Stimulated activated CD4-positive, alpha-beta T cell treated with anti-CD3 and anti-CD28 coated beads, Interleukin-4, amount 100 ng/mL, for 1 hour (primary cell): ENCODE measurements at places on chromosomes 5 and 9.

GRCh38 chr9:89606624-89607311 is 2.0 kb downstream of the GADD45G start:
- peak; percentile 41 for DNase-seq

GRCh38 chr5:117982691-117983090 is 1005.7 kb downstream of the DTWD2 start:
- no peak for DNase-seq

DNA sequence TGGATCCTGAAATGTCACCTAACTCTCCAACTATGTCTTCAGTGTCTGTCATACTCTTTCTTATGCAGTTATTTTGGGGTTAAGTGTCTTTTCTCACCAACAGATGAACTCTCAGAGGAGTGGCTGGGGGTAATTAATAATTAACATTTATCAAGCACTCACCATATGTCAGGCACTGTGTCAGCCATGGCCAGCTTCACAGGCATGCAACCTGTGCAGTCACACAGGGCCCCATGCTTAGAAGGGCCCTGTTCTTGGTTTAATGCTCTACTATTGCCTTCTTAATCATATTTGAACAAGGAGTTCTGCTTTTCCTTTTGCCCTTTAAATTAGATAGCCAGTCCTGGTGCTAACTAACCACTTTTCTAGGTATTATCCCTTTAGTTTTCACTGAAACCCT is 3.4 kb upstream of the GRPEL2 start:
- no peak for DNase-seq

DNA sequence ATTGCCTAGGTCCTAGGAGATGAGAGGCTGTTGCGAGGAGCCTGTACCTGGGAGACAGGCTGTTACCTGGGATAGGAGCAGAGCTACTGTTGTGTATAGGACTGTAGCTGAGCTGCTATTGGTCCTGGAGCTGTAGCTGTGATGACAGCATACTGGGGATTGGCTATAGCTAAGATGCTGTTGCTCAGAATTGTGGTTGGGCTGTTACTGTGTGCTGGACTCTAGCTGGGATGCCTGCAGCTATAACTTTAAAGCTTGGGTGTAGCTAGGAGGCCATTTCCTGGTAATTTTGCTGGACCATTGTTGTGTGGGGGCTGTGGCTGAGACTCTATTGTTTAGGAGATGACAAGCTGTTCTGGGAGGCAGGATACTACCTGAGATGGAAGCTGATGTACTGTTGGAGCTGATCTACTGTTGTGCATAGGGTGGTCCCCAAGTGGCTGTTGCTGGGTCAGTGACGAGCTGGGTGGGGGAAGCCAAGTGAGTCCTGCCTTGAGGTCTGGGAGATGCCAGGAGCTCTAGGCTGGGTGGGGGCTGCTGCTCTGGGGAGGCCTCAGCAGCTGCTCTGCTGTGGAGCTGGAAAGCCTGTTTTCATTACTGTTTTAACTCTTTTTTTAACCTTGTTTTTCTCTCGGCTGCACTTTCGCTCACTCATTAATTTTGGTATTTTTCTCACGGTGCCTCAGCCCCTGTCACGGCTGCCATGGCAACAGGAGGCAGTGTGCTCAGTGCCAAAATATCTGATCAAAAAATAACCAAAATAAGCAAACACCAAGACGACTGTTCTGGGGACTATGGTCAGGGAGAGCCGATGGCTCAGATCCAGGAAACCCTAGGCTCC is 3.0 kb upstream of the PCDH1 start:
- DNase-seq, result no peak

GRCh38 chr9:90249094-90249493 is 393.5 kb downstream of the DIRAS2 start:
- no peak for DNase-seq

DNA sequence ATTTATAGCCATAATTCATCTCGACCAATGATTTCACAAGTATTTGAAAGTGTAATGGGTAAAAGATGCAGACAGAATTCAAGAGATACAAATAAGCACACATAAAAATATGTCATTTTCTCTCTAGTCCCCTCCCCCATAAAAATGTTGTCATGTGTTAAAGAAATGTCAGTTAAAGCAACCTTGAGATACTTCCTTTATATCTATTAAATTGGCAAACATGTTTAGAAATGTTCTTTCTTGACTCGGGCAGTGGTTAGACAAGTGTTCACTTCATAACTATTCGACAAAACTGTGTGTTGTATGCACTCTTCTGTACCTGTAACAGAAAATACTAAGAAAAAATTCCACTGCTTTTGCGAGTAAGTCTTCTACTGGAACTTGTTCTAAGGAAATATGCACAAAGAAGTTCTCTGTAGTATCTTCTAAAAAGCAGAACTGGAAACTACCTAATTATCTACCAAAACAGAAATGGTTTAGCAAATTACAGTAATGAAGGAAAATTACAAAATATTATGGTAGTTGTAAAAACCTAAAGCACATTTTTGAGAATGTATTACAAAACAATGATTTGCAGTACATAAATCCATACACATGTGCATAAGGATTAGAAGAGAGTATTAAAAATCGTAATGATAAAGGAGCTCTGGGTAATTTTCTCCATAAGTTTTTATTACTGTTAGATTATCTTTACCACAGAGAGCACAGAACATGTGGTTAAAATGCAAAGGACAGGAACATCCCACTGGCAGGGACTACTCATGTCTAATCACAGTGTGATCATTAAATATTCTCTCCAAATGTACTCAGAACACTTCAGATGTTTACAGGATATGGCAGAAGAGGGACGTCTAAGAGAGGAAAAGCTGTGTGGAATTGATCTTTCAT is 35.9 kb downstream of the FBXW2 start:
- DNase-seq, result no peak

DNA sequence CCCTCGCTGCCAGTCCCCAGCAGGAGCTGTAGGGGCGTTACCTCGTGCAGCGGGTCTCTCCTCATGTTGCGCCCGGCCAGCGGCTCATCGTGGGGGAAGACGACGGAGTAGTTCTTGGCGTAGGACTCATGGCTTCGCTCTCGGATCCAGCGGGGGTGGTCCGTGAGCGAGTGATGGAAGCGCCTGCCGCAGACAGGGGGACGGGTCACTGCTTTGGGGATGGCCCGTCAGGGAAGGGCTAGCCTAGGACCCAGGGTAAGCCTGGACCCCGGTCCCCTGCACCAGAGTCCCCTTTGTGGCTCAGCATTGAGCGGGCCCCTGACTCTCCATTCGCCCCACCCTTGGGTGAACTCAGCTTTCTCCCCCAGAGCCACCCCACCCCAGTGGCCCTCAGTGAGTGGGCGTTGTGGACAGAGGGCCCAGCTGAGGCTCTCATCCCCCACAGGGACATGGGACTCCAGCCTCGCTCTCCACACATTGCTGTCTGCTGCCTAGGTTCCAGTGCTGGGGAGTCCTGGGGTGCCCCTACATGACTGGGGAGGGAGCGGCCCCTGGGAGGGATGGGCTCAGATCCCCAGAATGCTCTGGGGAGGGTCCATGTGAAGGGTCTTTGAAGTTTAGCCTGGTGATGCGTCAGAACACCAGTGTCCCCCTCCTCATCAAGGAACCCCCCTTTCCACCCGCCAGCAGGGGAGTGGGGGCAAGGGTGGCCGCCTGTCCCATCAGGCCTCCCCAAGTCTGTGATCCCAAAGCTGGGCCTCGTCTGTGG is 29.7 kb downstream of the SARDH start:
- no peak for DNase-seq

DNA sequence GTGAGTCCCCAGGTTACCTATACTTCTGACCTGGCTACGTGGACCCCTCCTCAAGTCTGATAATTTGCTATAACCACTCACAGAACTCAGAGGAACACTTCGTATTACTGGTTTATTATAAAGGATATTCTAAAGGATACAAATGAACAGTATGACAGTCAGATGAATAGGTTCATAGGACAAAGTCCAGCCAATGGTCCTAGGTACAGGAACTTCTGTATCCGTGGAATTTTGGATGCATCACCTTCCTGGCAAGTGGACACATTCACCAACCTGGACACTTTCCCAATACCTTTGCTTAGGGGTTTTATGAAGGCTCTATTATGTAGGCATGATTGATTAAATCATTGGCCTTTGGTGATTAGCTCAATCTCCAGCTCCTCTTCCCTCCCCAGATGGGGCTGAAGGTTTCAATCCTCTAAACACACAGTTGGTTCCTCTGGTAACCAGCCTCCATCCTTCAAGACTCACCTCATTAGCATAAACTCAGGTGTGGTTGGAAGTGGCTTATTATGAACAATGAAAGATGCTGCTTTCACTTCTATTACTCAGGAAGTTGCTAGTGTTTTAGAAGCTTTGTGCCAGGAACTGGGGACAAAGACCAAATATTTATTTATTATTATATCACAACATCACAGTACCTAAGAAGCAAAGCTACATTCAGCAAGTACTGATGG is 149.6 kb upstream of the ELL2 start:
- no peak for DNase-seq

DNA sequence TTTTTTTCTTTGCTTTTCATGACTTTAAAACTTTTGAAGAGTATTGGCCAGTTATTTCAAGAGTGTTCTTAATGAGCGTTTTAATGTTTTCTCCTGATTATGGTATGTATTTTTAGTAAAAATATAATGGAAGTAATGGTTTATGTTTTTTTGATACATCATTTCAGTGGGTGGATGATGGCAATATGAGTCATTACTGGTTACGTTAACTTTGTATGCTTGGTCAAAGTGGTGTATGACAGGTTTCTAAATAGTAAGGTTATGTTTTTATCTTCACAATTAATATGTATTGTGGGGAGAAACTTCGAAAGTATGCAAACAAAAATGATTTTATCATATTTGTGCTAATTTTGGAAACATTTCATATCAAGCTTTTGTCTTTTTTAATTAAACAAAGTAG is 176.7 kb upstream of the PRDM9 start:
- DNase-seq, result no peak

GRCh38 chr9:5429873-5430564 is 7.7 kb downstream of the PLGRKT start:
- DNase-seq, result no peak

- no peak for DNase-seq
Measured at GRCh38 chr5:55051357-55051756, 27.3 kb downstream of the GZMK start.

- DNase-seq, result no peak
Measured at GRCh38 chr9:103811462-103811861, 282.6 kb upstream of the SMC2 start.

GRCh38 chr5:177189416-177189815 is 55.8 kb downstream of the NSD1 start:
- DNase-seq, result no peak

GRCh38 chr5:111439473-111440075 is 72.8 kb downstream of the STARD4 start:
- DNase-seq, result no peak

GRCh38 chr9:89356782-89357181 is 38.5 kb downstream of the SECISBP2 start:
- DNase-seq, result no peak

- no peak for DNase-seq
Measured at GRCh38 chr9:121745396-121745695, 93.9 kb downstream of the DAB2IP start.

GRCh38 chr5:146466521-146467349 is 19.6 kb downstream of the TCERG1 start:
- DNase-seq, result no peak

DNA sequence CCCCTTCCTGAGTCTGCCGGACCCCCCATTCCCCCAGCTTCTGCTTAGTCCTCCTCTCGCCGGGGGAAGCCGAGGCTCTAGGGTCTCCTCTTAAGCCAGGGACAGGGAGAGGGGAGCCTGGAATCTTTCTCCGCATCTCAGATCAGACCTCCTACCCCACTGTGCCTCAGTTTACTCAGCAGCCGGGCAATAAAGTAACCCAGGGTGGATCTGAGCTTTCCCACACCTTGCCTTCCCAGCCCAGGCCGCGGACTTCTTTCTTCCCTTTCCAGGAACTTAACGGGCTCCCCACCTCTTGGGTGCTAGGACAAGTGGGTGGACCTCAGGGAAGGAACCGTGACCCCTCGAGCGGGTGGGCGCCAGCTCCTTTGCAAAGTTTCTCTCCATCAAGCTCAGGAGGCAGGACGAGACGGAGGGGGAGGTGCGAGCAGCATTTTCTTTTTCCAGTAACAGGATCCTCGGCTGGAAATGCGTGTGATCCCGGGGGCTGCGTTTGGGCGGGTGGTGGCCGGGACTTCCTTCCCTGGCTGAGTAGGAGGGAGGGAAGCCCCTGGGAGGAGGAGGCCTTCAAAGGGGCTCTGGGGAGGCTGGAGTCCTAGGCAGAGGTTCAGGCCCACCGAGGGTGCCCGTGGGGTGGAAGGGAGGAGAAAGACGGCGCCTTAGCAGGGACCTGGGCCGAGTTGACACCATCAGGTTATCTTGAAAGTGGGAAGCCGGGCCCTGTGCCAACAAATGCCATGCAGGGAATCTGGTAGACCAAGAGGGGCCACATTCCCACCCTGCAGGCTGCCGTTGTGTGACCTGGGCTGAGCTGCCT is 795 bp downstream of the DAB2IP start:
- DNase-seq, result no peak

- DNase-seq, result no peak
Measured at GRCh38 chr5:132321109-132321721, 27.0 kb downstream of the SLC22A4 start.

- no peak for DNase-seq
Measured at GRCh38 chr5:154478224-154478565, at the start of gene HAND1. Gene HAND1 (minus strand): TSS chr5:154478227. CDS start chr5:154478008, 219 bp downstream.
